Bronchial epithelial cell (primary cell): ENCODE measurements at places on chromosomes 2 and 18. TPM values are rescaled to one million over a fixed set of nuclear protein-coding genes. Genes with fewer than 3 reads are reported as not detected.

The KIF5C gene
- not detected in 2 replicates for total RNA-seq

The SNRPD1 gene
- total RNA-seq = 12.4 and 21.4 TPM in 2 replicates

The SF3B1 gene
- total RNA-seq = 115 and 141 TPM in 2 replicates

The GALR1 gene
- not detected in 2 replicates for total RNA-seq

The KIAA2012 gene
- total RNA-seq = not detected in 2 replicates

GRCh38 chr2:143223556-143223955 is 94.3 kb downstream of the ARHGAP15 start:
- no peak for DNase-seq

The C2orf80 gene
- not detected in 2 replicates for total RNA-seq

GRCh38 chr2:86453836-86454235 is 12.7 kb downstream of the KDM3A start:
- peak; percentile 68 for DNase-seq

- DNase-seq = no peak
These were observed 55.2 kb downstream of the UNC50 start for GRCh38 chr2:98663511-98664090.

- DNase-seq = no peak
These were observed 398.3 kb downstream of the TGIF1 start for GRCh38 chr18:3848316-3848715.

DNA sequence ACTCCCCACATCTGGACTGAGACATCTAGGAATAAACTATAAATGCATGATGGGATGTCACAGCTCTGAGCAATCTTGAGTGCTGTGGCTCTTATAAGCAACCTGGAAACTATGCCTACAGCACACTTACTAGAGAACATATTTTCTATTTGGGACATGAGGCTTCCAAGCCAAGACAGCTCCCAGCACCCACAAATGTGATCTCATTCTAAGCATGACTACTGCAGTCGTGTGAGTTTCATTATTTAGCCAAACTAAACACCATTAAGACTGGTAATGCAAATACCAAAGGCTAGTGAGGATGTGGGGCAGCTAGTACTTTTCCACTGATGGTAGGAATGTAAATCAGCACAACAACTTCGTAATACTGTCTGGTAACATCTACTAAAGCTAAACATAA is 72.5 kb downstream of the RTTN start:
- peak; percentile 14 for DNase-seq

DNA sequence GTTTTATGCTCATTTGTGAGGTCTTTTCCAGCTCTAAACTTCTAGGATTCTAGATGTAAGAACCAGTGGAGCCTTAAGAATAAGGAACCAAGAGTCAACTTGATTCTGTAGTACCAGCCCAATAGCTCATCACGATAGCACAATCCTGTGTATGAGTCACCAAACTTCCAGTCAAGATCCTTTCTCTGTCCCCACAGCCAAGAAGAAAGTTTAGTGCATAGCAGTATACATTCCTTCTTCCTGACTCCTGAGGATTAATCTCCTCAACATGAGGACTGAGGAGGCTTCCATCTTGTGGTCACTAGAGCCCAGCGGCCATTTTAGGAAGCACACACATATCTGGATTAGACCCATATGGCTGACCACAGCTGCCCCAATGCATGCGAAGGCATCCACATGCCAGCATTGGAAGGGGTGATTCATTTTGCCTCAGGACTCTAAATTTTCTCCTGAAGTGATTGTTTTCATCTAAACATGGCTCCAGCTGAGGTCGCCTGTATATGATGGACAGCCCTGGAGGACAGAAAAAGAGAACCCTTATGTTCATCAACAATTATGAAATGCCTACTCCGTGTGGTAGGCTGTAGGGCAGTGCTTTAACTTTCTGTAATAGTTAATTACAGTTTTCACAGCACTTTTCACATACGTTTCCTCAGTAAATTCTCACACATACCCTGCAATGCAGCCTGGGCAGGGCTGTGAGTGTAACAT is 53.5 kb downstream of the RASGRP3 start:
- DNase-seq = peak; percentile 75
